ENCODE measurements at places on chromosomes 3 and 15.
A peak's percentile ranks its signal among the peaks of the same experiment; 100 is the strongest.

DNA sequence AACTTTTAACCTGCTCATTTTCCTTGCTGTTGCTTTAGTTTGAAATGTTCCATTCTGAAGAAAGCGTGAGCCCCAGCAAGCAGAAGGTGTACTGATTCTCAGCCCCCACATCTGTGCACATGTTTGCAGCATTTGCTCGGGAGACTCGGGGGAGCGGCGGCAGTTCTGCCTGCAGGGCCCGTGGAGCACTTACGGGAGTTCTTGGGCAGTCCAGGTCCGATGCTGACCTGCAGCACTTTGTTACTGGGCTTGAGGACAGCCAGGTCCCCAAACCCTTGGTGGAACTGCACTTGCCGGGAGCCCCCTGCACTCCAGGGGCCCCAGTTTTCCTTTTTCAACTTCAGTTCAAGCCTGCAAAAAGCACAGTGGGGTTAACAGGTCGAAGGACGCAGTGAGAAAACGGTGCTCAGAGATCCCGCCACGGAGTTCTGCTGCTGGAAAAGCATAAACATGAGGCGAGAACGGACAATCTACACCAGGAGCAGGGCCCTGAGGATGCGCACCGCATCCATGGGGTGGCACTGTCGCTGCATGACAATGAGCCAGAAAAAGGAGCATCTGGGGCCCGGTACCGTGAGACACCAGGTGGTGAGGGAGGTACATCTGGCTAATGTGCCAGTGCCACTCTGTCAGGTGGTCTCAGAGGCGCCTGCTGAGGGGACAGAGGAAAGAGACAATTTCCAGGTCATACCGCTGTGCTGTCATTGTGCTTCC lies 45.6 kb upstream of the LDHAL6B start:
- H3K4me3 ChIP-seq = no peak overlapping the region
- H3K4me1 ChIP-seq = no peaks in the 10 kb centered on the region
- peaks cover 15% of the 10 kb centered on the region for H3K36me3 ChIP-seq

- H3K27ac ChIP-seq = no peak overlapping the region
- H3K4me3 ChIP-seq = no peak overlapping the region
- DNase-seq = no peak
- H3K36me3 ChIP-seq = no peaks in the 10 kb centered on the region
- no peaks in the 10 kb centered on the region for H3K4me1 ChIP-seq
These were observed 5.9 kb downstream of the ZBTB20 start for GRCh38 chr3:115141033-115141757.

GRCh38 chr15:68420186-68420684 lies 11.7 kb downstream of the ITGA11 start:
- peak; percentile 52 for DNase-seq
- H3K27me3 ChIP-seq = peaks cover 2% of the 10 kb centered on the region
- no peak overlapping the region for H3K4me3 ChIP-seq
- H3K4me1 ChIP-seq = peaks cover 13% of the 10 kb centered on the region

DNA sequence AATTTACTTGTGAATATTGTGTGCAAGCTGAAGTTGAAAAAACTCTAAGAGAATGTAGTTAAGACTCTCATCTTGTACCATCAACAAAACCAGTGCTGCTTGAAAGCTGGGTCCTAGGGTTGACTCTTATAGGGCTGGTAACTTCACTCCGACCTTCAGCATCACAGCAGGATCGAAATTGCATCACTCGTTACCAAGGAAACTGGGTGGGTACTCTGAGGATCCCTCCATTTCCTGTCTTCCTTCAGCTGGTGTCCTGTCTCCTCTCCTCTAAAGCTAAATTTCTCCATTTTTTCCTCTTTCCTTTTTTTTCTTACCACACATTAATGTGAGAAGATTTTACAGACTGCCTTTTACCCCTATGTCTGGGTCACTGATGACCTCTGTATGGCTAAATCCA lies 3.0 kb upstream of the APH1B start:
- H3K27ac ChIP-seq = no peak overlapping the region
- H3K4me1 ChIP-seq = peaks cover 3% of the 10 kb centered on the region
- H3K36me3 ChIP-seq = no peaks in the 10 kb centered on the region
- no peaks in the 10 kb centered on the region for H3K27me3 ChIP-seq

DNA sequence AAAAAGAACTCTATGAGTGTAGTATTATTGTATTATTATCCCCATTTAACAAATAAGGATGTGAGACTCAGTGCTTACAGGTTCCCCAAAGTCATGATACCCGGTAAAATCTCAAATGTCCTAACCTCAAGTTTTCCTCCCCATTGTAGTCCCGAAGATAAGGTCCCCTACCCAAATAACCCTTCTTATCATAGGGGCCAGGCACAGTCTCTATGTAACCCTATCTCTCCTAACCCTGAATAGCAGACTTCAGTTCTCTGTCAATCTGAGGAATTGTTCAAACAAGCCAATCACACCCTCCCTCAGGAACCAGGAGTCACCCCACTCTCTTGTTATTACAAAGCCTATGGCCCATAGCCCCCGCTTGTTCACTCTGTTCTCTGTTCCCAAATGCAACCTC lies 10.5 kb upstream of the SUSD5 start:
- H3K4me3 ChIP-seq = no peak overlapping the region
- H3K27ac ChIP-seq = no peak overlapping the region
- no peaks in the 10 kb centered on the region for H3K27me3 ChIP-seq
- no peaks in the 10 kb centered on the region for H3K4me1 ChIP-seq

GRCh38 chr15:67146234-67146633 lies 80.8 kb downstream of the SMAD3 start:
- H3K4me3 ChIP-seq = no peak overlapping the region
- H3K27me3 ChIP-seq = no peaks in the 10 kb centered on the region
- H3K4me1 ChIP-seq = peaks cover 83% of the 10 kb centered on the region
- peak overlapping the region; percentile 96 for H3K27ac ChIP-seq
- DNase-seq = peak; percentile 92

GRCh38 chr3:126883241-126883640 lies 99.7 kb upstream of the PLXNA1 start:
- H3K27me3 ChIP-seq = no peaks in the 10 kb centered on the region
- H3K27ac ChIP-seq = no peak overlapping the region
- no peak overlapping the region for H3K4me3 ChIP-seq
- H3K4me1 ChIP-seq = peaks cover 3% of the 10 kb centered on the region
- DNase-seq = peak; percentile 40

DNA sequence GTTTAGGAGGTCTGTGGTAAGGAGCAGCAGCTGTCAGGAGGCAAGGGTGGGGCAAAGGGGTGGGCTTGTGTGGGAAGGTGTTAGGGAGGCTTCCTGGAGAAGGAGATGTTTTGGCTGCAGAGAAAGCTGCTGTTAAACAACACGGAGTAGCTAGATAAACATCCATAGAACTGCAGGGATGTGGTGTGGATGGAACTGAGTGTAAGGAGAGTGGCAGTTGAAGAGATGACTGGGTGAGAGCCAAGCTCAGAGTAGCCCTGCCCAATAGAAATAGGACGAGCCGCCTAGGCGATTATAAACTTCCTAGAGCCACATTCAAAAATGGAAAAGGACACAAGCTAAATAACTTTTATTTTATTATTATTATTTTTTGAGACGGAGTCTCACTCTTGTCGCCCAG lies 19.9 kb downstream of the RPLP1 start:
- no peak overlapping the region for H3K4me3 ChIP-seq
- peaks cover 2% of the 10 kb centered on the region for H3K27me3 ChIP-seq

GRCh38 chr3:189947948-189948723 lies 172.6 kb downstream of the P3H2 start:
- H3K36me3 ChIP-seq = no peaks in the 10 kb centered on the region
- no peak overlapping the region for H3K4me3 ChIP-seq
- no peaks in the 10 kb centered on the region for H3K27me3 ChIP-seq
- no peak overlapping the region for H3K27ac ChIP-seq
- no peaks in the 10 kb centered on the region for H3K4me1 ChIP-seq
- DNase-seq = no peak

- no peaks in the 10 kb centered on the region for H3K27me3 ChIP-seq
- H3K27ac ChIP-seq = no peak overlapping the region
- H3K36me3 ChIP-seq = no peaks in the 10 kb centered on the region
- DNase-seq = no peak
These were observed 32.6 kb downstream of the PLS1 start for GRCh38 chr3:142628801-142629200.

All from fibroblast of lung (primary cell).